Muscle of back (tissue), 13 donors: ENCODE measurements at places on chromosomes 7 and 10.

DNA sequence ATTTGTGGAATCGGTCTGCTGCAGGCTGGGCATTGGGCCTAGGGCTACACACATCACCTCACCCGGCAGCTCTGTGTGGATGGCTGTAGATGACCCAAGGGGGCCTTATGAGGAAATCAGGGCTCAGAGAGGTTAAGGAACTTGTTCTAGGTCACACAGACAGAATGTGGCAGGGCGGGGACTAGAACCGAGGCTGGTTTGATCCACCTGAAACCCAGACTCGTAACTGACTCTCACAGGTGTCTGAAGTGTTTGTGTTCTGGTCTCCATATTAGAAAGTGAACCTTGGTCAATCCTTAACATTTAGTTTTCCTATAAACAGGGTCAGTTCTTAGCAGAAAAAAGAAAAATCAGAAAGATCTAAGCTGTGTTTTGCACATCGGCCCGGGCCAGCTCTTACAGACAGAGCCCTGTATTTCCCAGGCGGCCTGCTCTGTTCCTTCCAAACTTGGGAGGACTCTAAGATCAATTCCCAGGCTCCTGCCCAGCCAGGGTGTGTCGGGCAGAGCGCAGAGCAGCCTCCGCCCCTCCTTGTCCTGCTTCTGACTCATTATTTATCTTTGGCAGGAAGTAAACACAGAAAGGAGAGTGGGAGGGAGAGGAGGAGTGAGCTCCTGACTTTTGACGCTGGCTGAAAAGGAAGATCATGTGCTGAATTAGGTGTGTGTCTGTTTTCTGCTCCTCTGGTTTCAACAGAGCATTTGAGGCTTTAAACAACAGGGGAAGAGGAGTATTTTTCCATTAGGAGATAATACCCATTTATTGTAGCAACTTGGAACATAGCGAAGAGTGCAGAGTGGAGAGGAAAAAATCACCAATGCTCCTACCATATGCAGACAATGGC is 74.1 kb downstream of the TACC2 start:
- peak; percentile 80 for DNase-seq

DNA sequence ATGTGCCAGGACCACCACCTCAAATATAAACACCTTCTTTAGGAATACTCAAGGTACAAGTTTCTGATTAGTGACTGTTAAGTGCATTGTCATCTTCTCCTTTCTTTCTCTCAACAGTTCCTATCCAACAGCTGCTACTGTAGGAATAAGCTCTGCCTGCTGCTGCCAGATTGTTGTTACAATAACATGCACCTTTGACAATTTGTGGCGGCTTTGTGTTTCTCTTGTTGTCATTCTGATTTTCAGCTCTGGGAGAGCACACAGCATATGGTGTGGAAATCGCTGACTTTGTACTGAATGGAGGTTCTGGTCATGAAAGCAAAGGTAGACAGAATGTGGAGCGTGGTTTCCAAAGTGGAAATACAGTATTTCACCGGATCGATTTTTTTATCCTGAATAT is 182.8 kb downstream of the SEC23IP start:
- DNase-seq = no peak

- no peak for DNase-seq
Measured at GRCh38 chr7:15863951-15864625, 177.6 kb upstream of the MEOX2 start.

GRCh38 chr10:127996586-127996985 is 89.7 kb downstream of the PTPRE start:
- DNase-seq = peak; percentile 40

GRCh38 chr10:547591-548081 is 141.8 kb downstream of the DIP2C start:
- no peak for DNase-seq

DNA sequence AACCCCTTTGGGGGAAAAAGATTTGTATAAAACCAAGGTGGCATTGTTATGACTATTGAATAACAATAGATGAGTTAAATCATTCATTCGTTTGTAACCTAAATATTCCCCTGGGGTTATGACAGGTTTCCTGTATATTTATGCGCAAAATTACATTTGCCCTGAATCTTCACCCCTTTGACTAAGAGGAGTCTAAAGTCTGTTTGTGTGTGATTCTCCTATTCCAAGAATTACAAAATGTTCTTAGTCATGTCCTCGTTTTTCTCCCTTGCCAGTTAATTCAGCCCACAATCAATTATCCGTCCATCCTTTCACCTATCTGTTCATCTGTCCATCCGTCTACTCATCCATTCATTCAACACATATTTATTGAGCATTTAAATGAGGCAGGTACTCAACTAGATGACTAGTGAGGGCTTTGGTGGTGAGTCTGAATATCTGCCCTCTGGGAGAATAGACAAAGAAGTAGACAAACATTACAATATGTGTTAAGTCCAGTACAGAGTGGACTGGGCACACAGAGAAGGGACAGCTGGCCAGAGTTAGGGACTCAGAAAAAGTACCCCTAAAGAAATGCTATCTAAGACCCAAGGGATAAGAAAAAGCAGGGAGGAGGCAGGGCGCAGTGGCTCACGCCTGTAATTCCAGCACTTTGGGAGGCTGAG is 35.6 kb upstream of the TCF7L2 start:
- no peak for DNase-seq

DNA sequence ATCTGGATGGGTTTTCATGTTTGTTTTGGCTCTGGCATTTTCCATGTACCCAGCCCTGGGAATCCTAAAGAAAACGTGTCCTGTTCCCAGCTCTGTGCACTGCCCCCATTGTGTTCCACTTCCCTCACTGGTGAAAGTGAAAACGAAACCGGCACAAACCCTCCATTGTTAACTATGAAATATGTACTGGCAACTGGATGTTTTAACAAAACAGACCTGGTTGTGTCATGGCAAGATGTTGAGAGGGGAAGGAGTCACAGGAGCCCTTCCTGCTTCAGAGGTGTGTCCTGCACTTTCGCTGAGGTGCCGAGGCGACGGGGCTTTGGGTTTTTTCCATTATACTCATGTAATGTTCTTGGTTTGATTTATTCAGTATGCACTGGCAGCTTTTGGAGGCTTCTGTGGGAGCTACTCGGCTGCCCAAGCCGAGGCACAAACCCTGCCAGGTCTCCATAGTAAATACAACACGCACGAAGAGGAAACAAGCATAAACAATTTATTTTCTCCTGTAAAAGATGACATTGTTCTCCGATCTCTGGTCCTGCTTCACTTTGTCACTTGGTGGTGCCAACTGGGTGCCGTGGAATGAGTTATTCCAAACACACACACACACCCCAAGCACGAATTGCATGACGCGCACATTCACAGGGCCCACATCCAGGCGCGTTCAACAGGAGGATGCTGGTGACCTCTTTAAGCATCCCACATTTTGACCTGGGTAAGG is 118.2 kb downstream of the CDK6 start:
- DNase-seq = peak; percentile 67

GRCh38 chr10:98427011-98427515 is 12.1 kb upstream of the PYROXD2 start:
- no peak for DNase-seq

GRCh38 chr10:30763918-30764317 is 134.4 kb upstream of the LYZL2 start:
- DNase-seq = no peak

- DNase-seq = no peak
Measured at GRCh38 chr10:109205929-109206585, 717.3 kb downstream of the XPNPEP1 start.

DNA sequence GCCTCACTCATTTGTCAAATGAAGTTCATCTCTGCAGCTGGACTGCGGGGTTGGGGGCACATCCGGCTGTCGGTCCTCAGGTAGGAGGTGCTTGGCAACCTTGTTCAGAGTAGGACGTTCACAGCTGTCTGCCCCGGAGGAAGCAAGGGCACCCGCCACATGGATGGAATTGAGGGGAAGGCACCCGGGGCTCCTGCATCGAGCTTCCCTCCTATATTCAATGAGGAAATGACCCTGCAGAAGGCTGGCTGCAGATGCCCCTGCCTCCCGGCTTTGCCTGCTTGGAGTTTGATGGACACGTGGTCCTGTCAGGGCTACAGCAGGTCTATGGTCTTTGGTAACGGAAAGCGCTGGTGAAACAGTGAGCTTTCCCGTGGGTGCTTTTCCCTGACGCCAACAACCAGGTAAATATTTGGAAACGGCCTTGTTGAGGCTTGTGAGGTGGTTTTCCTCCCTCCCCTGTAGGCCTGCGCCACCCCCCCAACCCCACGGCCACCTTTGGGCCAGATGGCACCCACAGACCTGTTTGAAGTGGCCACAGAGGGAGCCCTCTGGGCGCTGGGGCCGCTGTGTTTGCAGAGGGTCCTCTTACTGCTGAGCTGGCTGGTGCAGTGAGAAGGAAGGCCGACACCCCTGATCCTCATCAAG is 32.9 kb downstream of the HTRA1 start:
- DNase-seq = no peak

GRCh38 chr7:150382844-150383225 is 3.7 kb downstream of the ZNF775 start:
- DNase-seq = no peak

GRCh38 chr7:552868-553635 is 33.4 kb upstream of the PDGFA start:
- no peak for DNase-seq

DNA sequence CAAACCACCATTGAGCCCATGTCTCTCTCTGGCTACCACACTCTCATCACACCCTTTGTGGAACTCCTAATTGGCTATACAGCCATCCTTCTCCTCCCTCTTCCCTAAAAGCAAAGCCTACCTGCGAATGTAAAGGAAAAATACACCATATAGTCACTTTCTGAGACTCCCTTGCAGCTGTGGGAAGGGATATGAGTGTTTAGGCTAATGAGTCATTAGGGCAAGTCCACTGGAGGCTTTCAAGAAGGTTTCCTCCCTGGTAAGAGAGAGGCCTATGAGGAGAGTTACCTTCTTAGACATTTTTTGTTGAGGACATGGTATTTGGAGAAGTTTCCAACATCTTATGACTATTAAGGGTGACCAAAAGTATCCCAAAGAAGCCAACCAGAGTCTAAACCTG is 4.1 kb upstream of the TMEM243 start:
- DNase-seq = no peak

DNA sequence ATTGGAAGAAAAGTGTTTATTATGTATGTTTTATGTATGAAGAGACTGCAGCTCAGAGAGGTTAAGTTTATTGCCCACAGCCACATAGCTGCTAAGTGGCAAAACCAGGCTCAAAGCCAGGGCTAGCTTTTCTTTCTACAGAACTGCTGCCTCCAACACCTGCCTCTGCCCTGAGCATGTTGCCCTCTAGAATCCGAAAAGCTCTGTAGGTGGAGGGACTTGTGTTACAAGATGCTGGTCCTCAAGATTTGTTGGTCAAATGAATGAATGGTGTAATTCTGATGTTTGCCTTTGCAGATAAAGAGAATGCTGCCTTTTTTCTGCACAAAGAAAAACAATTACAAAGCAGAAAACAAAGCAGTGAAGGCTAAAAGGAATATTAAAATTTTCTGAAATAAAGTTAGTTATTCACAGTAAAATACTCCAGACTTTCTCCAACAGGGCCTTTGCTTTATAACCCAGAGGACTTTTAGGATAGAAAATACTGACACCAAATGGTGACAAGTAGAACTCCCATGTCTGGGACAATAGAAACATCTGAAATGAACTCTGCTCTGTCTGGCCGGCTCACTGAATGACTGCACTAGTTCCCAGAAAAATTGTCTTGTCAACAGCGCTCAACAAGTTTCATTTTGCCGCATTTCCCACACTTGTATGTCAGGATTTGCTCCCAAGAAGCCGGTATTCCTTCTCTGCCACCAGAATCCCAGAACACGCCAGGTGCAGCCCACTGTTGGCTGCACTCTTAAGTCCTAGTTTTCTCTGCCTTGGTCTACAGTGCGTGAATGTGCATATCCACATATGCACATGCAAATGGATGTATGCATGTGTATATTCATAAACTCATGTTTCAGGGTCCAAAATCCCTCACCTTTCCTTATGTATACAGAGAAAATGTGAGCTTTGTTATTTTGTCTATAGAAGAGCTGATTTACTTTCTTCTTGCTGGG is 11.0 kb upstream of the DNTT start:
- peak; percentile 52 for DNase-seq

GRCh38 chr7:128178611-128179010 is 62.5 kb upstream of the LEP start:
- DNase-seq = no peak

- no peak for DNase-seq
Measured at GRCh38 chr7:142248166-142249160, 9.4 kb downstream of the PRSS58 start.

GRCh38 chr10:74328388-74328787 is 177.4 kb downstream of the ADK start:
- no peak for DNase-seq

DNA sequence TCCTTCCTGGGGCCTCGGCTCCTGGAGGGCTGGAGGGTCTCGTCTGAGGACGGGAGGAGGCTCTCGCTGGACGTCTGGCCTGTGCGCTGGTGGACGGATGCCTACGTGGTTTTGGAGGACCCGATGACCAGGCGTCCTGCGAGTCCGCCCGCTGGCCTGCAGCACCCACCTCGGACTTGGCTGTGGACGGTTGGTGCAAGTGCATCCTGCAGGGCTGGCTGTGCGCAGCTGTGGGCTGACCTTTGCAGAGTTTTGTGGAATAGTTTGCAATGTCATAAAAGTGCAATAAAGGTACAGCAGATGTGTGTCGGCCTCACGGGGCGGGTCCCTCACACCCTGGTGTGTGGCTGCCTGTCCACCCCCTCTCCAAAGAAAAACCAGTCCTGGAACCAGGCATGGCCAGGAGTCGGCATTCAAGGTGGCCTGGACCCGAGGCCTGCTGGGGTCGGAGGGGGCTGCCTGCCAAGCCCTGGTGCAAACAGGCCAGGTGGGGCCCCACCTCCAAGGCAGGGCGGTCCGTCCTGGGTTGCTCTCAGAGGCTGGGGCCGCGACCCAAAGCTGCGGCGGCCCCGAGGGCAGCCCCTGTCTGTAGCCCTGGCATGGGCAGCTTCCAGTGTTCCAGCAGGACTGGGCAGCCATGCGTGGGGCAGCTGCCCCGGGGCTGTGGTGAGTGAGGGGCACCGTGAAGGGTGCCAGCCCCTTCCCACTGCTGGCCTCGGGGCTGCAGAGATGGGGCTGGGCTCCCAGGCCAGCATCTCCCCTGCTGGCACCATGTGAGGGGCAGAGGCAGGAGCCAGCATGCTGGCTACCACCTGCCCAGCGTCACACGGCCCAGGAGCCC is 29.3 kb upstream of the FOXL3 start:
- no peak for DNase-seq

DNA sequence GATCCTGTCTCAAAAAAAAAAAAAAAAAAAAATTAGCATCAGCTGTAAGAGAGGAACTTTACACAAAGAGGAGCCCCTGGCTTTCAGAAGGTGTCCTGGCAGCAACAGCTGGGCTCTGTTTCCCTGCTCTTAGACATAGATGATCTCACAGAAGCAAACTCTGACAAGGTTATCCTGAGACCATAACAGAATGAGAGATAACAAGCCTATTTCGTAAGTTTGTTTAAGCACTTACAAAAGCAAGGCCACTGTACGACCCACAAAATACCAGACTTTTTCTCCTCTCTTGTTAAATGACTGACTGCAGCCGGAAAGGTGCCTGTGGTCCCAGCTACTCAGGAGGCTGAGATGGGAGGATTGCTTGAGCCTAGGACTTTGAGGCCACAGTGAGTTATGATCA is 33.3 kb upstream of the OTUD1 start:
- DNase-seq = no peak

DNA sequence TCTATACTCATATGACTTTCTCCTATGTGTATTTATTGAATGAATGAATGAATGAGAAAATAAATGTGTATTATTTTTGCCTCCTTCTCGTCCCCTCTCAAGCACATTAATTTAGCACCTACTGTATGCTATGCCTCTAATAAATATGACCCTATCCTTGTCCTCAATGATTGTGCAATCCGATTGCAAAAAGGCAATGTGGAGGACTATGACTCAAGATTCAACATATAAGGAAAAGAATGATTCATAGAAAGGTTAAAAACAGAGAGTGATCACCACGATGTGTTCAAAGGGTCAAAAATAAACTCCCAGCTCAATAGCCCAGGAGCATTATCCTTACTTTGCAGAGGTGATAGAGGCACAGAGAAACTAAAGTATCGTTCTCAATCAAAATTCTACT is 322.8 kb upstream of the SORCS1 start:
- DNase-seq = no peak
